ENCODE measurements at places on chromosomes 4 and X.

GRCh38 chrX:152798945-152799344 is 29.5 kb upstream of the MAGEA6 start:
- no peak for DNase-seq
- H3K4me3 ChIP-seq, result no peak overlapping the region
- no peaks in the 10 kb centered on the region for H3K4me1 ChIP-seq
- peaks cover under 1% of the 10 kb centered on the region for H3K27me3 ChIP-seq
- H3K36me3 ChIP-seq, result no peaks in the 10 kb centered on the region

- DNase-seq, result no peak
- H3K4me1 ChIP-seq, result no peaks in the 10 kb centered on the region
- no peaks in the 10 kb centered on the region for H3K27me3 ChIP-seq
- no peaks in the 10 kb centered on the region for H3K36me3 ChIP-seq
These were observed 119.0 kb downstream of the TET2 start for GRCh38 chr4:105265689-105266088.

GRCh38 chr4:126552321-126552720 is 1080.4 kb upstream of the INTU start:
- H3K4me1 ChIP-seq, result no peaks in the 10 kb centered on the region
- no peak overlapping the region for H3K4me3 ChIP-seq
- H3K27ac ChIP-seq, result no peak overlapping the region
- no peaks in the 10 kb centered on the region for H3K27me3 ChIP-seq
- H3K36me3 ChIP-seq, result no peaks in the 10 kb centered on the region

GRCh38 chrX:7132335-7133049 is 15.0 kb upstream of the STS start:
- H3K36me3 ChIP-seq, result no peaks in the 10 kb centered on the region
- no peak for DNase-seq
- no peak overlapping the region for H3K27ac ChIP-seq
- H3K27me3 ChIP-seq, result no peaks in the 10 kb centered on the region
- no peak overlapping the region for H3K4me3 ChIP-seq

DNA sequence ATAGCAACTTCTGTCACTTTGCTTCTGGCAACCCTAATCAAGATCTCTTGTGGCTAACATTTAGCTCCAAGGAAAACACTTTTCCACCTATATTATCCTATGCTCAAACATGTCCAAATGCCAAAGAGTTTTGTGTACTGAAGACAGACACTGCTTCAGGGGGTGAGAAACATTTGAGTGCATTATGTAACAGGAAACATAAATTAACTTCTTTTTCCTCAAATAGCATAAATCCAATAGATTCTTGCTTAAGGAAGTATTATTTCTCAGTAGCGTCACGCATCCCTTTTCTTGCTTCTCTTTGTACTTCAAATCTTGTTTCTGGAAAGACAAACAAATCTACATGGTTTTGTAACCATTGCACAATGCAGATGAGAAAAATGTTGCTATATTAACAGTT is 839.1 kb downstream of the GLUD2 start:
- DNase-seq, result no peak
- H3K27ac ChIP-seq, result no peak overlapping the region
- H3K4me1 ChIP-seq, result no peaks in the 10 kb centered on the region
- no peak overlapping the region for H3K4me3 ChIP-seq
- H3K27me3 ChIP-seq, result no peaks in the 10 kb centered on the region
- no peaks in the 10 kb centered on the region for H3K36me3 ChIP-seq

DNA sequence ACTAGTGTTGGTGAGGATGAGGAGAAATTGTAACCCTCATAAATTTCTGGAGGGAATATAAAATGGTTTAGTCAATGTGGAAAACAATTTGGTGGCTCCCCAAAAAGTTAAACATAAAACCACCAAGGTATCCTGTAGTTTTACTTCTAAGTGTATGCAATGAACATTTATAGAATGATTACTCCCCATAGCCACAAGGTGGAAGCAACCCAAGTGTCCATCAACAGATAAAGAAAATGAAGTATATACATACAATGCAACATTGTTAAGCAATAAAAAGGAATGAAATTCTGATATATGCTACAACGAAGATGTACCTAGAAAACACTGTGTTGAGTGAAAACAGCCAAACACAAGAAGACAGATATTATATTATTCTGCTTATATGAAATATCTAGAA is 569.1 kb upstream of the GRID2 start:
- no peaks in the 10 kb centered on the region for H3K36me3 ChIP-seq
- no peak for DNase-seq
- no peak overlapping the region for H3K4me3 ChIP-seq
- H3K27me3 ChIP-seq, result no peaks in the 10 kb centered on the region
- no peak overlapping the region for H3K27ac ChIP-seq
- H3K4me1 ChIP-seq, result no peaks in the 10 kb centered on the region

GRCh38 chr4:98664959-98665358 is 6.5 kb upstream of the TSPAN5 start:
- peaks cover 5% of the 10 kb centered on the region for H3K4me1 ChIP-seq
- no peak overlapping the region for H3K4me3 ChIP-seq
- no peaks in the 10 kb centered on the region for H3K27me3 ChIP-seq
- DNase-seq, result no peak

DNA sequence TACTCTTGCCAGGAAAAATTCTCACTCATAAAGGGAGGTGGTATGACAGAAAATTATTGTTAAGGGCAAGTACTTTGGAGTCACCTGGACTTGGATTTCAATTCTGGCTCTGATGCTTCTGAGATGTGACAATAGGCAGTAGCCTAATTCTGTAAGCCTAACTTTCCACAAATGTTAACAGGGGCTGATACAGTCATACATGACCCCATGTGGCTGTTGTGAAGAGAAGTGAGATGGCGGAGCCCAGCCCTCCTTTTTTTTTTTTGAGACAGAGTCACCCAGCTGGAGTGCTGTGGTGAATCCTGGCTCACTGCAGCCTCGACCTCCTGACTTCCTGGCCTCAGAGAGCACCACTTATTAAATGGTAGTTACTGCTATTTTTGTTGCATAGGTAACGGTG is 54.4 kb upstream of the IRF2 start:
- H3K27me3 ChIP-seq, result no peaks in the 10 kb centered on the region
- no peaks in the 10 kb centered on the region for H3K36me3 ChIP-seq
- no peak overlapping the region for H3K4me3 ChIP-seq
- no peak overlapping the region for H3K27ac ChIP-seq
- peaks cover 6% of the 10 kb centered on the region for H3K4me1 ChIP-seq
- DNase-seq, result no peak

GRCh38 chrX:100687546-100687945 is 43.5 kb downstream of the SRPX2 start:
- no peak overlapping the region for H3K27ac ChIP-seq
- no peak overlapping the region for H3K4me3 ChIP-seq
- H3K4me1 ChIP-seq, result no peaks in the 10 kb centered on the region
- no peak for DNase-seq
- no peaks in the 10 kb centered on the region for H3K36me3 ChIP-seq
